Stimulated activated naive CD4-positive, alpha-beta T cell treated with Interleukin-2 at 50 U/mL for 16 hours (primary cell): ENCODE measurements at places on chromosomes 16 and 17.

GRCh38 chr17:8867361-8867981 is at the start of gene PIK3R6:
Gene PIK3R6 (minus strand): TSS chr17:8867674. CDS start chr17:8849794, 17,880 bp downstream.
- no peak for DNase-seq

DNA sequence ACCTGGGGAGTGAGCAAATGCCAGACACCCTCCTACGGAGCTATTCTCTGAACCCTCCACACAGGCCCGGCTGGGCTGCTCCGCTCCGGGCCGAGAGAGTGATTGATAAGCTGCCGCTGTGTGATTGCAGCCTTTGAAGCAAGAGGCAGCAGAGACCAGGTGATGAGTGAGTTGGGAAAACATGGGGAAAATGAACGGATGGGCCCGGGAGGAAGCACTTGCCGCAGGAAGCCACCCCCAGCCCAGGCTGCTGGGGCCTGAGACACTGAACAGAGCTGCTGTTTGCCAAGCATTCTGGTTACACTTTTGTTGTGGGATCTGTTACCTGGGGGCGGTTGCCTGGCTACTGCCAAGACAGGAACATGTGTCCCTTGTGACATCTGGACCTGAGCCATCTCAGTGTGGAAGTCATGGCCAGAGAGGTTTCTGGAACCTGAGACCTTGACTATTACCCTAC is 46.4 kb upstream of the KLHDC4 start:
- DNase-seq, result no peak

DNA sequence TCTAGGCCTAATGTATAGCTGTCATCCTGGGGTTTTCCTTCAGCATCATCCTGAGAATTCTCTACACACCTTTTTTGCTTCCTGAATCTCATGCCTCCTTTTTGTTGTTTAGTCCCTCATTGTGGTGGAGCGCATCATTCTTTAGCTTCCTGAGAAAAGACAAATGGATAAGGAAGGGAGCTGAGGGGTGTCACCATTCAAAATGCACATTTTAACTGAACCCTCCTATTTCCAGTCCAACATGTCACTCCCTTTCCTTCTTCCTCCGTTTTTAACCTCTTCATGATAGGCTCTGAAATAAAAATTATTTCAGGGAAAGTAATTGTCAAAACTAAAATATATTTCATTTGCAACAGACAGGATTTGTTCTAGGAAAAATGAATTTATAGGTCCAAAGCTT is 39.7 kb upstream of the GNAO1 start:
- DNase-seq, result no peak

- DNase-seq, result no peak
Observed at GRCh38 chr17:43737722-43738121, 20.9 kb downstream of the SOST start.

DNA sequence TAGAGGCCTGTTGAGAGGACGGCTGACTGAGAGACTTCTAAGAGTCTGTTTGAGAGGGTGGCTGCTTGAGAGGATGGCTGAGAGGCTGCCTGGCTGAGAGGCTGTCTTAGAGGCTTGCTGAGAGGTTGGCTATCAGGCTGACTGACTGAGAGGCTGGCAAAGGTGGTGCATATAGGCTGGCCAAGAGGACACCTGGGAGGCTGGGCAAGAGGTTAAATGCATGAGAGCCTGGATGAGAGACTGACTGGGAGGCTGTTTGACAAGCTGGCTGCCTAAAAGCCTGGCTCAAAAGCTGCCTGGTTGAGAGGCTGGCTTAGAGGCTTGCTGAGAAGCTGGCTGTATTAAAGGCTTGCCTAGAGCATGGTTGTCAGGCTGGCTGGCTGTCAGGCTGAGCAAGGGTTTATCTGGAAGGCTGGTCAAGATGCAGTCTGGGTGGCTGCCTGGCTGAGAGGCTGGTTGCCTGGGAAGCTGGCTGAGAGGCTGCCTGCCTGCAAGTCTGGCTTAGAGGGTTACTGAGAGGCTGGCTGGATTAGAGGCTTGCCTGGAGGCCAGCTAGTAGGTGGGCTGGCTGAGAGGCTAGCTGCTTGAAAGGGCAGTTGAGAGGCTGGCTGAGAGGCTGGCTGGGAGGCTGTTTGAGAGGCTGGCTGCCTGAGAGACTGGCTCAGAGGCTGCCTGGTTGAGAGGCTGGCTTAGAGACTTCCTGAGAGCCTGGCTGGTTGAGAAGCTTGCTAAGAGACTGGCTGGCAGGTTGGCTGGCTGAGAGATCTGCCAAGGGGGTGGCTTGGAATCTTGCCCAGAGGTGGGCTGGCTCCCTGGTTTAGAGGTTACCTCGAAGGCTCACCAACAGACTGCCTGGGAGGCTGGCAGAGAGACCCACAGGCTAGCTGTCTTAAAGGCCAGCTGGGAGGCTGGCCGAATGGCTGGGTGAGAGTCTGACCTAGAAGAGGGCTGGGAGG is 38.3 kb upstream of the ACSM2B start:
- DNase-seq, result no peak

- no peak for DNase-seq
Observed at GRCh38 chr17:40448639-40449261, 5.5 kb downstream of the IGFBP4 start.

GRCh38 chr17:30808785-30809286 is 15.7 kb downstream of the CRLF3 start:
- DNase-seq, result no peak
